ENCODE measurements at places on chromosomes 5 and 9. TPM values are rescaled to one million over a fixed set of nuclear protein-coding genes. Genes with fewer than 3 reads are reported as not detected.
A peak's percentile ranks its signal among the peaks of the same experiment; 100 is the strongest.

DNA sequence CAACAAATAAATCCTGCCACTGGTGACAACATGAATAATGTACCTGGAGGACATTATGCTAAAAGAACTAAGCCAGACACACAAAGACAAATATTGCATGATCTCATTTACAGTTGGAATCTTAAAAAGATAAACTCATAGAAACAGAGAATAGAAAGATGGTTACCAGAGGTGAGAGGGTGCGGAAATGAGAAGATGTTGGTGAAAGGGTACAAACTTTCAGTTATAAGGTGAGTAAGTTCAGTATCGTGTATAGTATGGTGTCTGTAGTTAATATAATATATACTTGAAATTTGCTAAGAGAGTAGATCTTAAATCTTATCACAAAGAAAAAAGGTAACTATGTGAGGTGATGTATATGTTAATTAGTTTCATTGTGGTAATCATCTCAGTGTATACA lies 63.3 kb downstream of the PRRC1 start:
- no peak for DNase-seq

- DNase-seq = no peak
These were observed 92.6 kb downstream of the RIC1 start for GRCh38 chr9:5721279-5722087.

GRCh38 chr9:101087426-101087825 lies 58.9 kb downstream of the PLPPR1 start:
- DNase-seq = no peak

DNA sequence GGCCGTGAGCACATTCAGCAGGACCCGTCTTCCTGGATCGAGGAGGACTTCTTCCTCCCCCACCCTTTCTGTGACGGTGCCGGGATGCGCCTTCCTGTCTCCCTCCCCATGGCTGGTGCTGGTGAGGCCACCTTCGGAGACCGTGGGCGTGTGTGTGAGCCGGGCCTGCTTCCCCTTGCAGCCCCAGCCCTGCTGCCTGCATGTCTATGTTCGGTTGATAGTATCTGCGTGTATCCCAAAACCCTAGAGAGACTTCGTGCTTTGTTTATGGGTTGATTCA lies 12.8 kb downstream of the CEP72 start:
- no peak for DNase-seq

DNA sequence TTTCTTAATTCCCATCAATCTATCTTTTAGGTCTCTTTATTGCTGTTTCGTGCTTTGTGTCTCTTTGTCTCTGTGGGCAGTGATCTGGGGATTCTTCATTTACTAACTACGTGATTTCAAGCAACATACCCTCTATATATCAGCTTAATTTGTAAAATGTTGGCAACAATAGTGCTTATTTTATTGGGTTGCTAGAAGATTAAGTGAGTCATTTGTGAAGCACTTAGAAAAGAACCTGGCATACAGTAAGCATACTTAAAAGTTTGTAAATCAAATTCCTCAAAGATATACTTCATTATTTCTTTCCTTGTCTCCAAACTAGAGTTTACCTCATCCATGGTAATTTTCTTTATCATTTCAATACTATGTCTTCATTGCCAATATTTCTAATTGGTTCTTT lies 669.7 kb downstream of the MAT2B start:
- DNase-seq = no peak

Gene TTC39B
- total RNA-seq = 6.9 TPM

GRCh38 chr9:3244963-3245653 lies 280.7 kb downstream of the RFX3 start:
- DNase-seq = no peak

Gene TMOD1
- 82.3 TPM for total RNA-seq

- DNase-seq = no peak
These were observed 42.5 kb downstream of the FNIP1 start for GRCh38 chr5:131754363-131754762.

- DNase-seq = no peak
These were observed at the start of gene PCDHA2 for GRCh38 chr5:140794595-140795258. Gene PCDHA2, plus strand, starts transcription at chr5:140794852.

Gene POLR3G
- total RNA-seq = 4.9 TPM

- DNase-seq = no peak
These were observed 297.6 kb downstream of the MAN2A1 start for GRCh38 chr5:109987355-109987754.

GRCh38 chr5:17625686-17626085 lies 6.2 kb upstream of the TAF11L13 start:
- no peak for DNase-seq

Gene PGM5
- total RNA-seq = 24.8 TPM

DNA sequence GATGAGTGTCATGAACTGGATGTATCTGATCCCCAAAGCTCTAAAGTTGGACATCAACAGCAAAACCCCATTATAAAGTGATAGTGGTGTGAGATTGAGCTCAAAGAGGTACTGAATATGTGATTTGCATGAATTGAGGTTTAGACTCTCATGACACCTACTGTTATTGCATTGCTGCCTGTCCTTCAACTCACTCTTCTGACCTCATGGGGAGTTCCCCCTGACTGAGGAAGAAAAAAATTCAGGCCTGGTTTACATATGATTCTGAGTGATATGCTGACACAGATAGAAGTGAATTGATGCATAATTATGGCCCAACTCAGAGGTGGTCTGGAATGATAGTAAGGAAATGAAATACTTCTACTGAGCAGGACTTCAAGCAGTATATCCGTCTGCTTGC lies 76.2 kb upstream of the CHD1 start:
- DNase-seq = no peak

- no peak for DNase-seq
These were observed 202.7 kb upstream of the NR3C1 start for GRCh38 chr5:143606043-143606752.

Gene SPATA31C1
- not detected for total RNA-seq

Gene HSPB3
- 288 TPM for total RNA-seq

DNA sequence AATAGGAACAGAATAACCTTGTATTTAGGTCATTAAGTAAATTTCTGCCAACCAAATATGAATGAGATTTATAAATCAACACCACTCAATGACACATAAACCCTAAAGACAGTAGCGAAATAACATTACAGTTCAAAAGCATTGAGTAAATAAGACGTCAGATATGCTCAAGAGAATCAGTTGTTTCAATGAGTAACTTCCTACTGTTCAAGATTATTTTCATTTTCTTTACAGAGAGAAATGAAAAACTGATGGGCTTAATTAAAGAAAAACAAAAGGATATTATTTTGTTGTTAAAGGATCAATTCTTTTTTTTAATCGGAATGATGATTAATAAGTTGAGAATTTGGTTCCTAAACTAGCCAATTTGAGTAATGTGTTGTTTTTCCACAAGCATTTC lies 150.1 kb downstream of the BNC2 start:
- DNase-seq = no peak

Gene RFX3
- total RNA-seq = 9.2 TPM

GRCh38 chr9:614431-614830 lies 227.1 kb upstream of the DMRT1 start:
- DNase-seq = no peak

Gene PIP5KL1
- not detected for total RNA-seq

- no peak for DNase-seq
These were observed 203.3 kb downstream of the ADAMTS12 start for GRCh38 chr5:33688526-33688925.

DNA sequence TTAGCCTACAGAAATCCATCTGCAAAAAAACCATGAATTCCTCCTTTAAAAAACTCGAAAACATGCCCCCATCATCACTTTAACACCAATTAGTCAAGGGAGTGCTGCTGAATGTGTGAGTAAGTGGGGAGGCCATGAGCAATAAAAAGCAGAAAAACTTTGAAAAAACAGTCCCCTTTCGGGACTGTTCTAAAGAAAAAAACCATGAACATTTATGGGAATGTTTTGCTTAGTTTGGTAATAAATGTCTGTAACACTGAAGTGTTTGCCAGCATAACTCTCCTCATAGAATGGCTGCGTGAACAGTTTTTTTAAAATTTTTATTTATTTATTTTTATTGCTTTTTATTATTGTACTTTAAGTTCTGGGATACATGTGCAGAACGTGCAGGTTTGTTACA lies 99.4 kb upstream of the TARS1 start:
- DNase-seq = no peak

DNA sequence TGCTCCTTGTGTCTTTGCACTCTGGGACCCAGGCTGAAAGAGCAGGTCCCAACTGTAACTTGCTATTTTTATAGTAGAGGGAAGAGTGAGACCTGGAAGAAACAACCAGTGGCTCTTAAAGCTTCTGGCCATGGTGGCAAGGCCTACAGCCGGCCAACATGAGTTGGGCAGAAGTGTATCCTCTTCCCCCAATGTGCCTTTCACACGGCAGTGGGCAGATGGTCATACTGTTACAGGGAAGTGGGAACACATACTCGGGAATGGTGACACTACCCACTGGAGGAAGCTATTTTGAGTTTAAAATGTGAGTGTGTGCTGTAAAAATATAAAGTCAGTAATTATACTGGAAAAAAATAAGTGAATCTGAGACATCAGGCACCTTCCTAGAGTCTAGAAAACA lies 116.0 kb downstream of the MVB12B start:
- no peak for DNase-seq

Gene MARVELD2
- total RNA-seq = 0.16 TPM

DNA sequence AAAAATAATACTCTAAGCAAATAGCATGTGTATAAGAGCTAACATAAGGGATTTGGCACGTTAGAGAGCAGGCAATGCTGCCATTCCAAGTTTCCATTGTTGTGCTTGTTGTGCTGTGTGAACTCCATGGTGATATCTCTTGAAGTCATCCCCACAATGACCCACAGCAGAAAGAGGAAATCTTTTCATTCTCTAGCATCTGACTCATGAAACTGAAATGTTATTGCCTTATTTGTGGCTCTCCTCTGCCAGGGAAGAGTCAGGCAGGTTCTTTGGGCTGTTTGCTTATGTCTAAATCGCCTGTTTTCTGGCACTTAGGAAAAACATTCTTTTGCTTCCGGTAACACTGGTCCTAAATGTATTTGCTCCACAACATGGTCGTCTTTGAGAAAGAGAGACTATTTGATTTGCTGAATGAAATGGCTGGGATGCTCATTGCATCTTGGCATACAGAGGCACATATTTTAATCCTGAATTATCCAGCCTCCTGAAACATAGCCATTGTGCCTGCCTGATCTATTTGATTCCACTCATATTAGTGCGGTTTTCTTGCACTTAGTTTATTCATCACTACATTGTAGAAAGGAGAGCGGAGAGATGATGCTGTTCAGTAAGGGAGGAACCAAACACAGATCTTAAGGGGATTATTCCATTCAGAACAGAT lies 188.8 kb downstream of the CSNK1G3 start:
- no peak for DNase-seq

DNA sequence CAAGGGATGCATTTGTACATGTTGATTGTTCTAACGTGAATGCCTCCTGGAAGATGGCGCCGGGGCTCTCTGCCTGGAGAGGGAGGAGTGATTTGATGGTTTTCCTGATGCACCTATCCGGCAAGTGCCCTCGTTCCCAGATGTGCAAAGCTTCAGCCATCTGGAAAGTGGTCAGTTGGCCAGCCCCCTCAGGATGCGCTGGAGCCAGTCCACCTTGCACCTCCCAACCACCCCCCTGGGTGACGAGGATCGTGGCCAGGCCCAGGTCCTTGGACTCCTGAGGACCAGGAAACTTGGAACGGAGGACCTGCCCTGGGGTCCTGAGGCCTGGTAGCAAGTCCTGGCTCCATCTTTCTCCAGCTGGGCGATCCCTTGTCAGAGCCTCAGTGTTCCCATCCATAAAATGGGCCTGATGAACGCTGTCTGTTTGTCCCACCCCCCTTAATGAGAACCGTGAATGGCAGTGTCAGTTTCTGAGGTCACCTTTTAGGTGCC lies 23.6 kb upstream of the RNU6ATAC start:
- no peak for DNase-seq

Gene LCN9
- total RNA-seq = not detected

GRCh38 chr5:45639040-45639439 lies 57.1 kb downstream of the HCN1 start:
- no peak for DNase-seq

GRCh38 chr5:151239237-151239861 lies 13.6 kb upstream of the GM2A start:
- DNase-seq = peak; percentile 60

DNA sequence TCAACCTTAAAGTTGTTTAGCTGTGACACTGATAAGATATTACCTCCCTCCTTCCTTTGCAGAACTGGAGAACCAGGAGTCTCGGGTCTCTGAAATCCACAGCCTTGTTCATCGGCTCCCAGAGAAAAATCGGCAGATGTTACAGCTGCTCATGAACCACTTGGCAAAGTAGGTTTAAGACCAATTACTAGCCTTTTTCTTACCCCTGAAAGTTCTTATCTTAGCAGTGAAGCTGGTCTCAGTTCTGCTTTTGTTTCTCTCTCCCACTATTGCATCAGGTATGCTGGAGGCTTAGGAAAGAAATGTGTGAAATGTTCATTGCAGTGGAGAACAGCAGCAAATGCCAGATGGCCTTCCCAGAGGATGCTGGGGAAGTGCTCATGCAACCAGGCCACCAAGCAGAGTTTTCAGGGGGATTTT lies 287.4 kb downstream of the ARHGAP26 start:
- peak; percentile 67 for DNase-seq

DNA sequence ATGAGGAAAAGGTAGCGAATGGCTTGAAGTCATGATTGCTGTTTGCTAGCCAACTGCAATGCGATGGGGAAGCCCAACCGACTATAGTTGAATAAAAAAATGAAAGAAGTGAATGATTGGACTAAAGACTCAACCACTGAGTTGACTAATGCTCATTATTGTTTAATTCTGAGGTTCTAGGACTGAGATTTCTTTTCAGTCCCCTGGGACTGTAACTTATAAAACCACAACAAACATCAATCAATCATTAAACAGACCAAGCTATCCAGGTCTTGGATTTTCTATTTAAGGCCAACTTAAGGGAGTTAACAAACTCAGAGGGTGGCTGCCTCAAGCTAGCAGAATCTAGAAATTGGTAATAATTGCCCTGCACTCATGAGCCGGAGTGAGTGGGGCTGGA lies 154.2 kb downstream of the DOCK2 start:
- DNase-seq = no peak

Gene AGXT2
- total RNA-seq = 0.20 TPM

Gene LTC4S
- 6.0 TPM for total RNA-seq

DNA sequence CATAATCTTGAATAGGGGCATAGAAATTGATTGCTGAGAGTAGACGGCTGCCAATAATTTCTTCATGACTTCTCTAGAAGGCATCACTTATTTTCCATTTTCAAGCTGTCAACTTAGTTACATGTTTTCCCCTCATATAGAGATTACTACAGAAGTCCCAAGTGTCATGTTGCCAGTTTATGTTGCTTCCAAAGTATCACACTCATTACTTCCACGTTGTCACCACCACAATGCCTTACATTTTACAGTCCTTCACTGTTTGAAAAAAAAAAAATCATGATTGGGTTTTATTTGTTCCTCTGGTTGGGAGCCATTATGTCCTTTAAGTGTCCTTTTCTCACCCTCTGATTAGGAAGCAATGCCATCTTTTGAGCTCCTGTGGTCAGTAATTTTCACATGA lies 2144.6 kb upstream of the ACO1 start:
- DNase-seq = no peak

DNA sequence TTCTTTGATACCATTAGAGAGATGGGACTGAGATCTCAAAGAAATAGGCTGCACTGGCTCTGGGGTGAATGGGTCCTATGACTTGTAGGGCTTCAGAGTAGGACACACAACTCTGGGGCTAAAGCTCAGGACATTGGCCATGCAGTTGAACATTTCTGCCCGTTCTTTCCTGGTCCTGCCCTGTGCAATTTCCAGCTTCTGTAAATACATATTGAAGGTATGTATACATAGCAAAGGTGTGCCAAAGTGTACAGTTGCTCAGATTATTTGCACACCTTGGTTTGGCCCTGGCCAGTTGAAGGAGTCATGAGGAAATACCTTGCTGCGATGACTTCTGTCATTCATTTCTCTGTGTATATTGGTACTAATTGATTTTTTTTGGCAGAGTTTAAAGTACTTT lies 52.8 kb upstream of the TAF11L2 start:
- no peak for DNase-seq

GRCh38 chr5:167916706-167917105 lies 374.7 kb upstream of the WWC1 start:
- DNase-seq = peak; percentile 16

Data from gastrocnemius medialis (tissue), 4 donors.